ENCODE measurements at places on chromosomes 7 and 10. TPM values are rescaled to one million over a fixed set of nuclear protein-coding genes. Genes with fewer than 3 reads are reported as not detected.

The CAMK1D gene
- 8.1 TPM for total RNA-seq

The CREB5 gene
- total RNA-seq: 0.53 TPM

The ZNF727 gene
- 0.30 TPM for total RNA-seq

The TMEM273 gene
- 1.9 TPM for total RNA-seq

The C10orf105 gene
- total RNA-seq: not detected

The METTL27 gene
- total RNA-seq: 0.96 TPM

The DENND11 gene
- 29.8 TPM for total RNA-seq

The EXOC4 gene
- 23.1 TPM for total RNA-seq

The PDE6C gene
- not detected for total RNA-seq

The RPEL1 gene
- not detected for total RNA-seq

The TAS2R5 gene
- total RNA-seq: 0.45 TPM

The FAM25A gene
- total RNA-seq: not detected

The ATP5MK gene
- 154 TPM for total RNA-seq

The ASZ1 gene
- not detected for total RNA-seq

The GIMAP7 gene
- total RNA-seq: 4.4 TPM

The RTKN2 gene
- total RNA-seq: 0.05 TPM

The TMEM176B gene
- total RNA-seq: 906 TPM

The FGL2 gene
- 6.1 TPM for total RNA-seq

The MSS51 gene
- total RNA-seq: 0.50 TPM

The HOXA1 gene
- 0.08 TPM for total RNA-seq

The CC2D2B gene
- total RNA-seq: 0.10 TPM

The SUN3 gene
- total RNA-seq: not detected

The PAX4 gene
- total RNA-seq: not detected

The TMEM248 gene
- 60.2 TPM for total RNA-seq

The TDRD1 gene
- total RNA-seq: 0.05 TPM

The CDNF gene
- total RNA-seq: 4.8 TPM

The JCAD gene
- 4.2 TPM for total RNA-seq

The SLC18A2 gene
- 0.15 TPM for total RNA-seq

The NXPH1 gene
- not detected for total RNA-seq

The NPFFR1 gene
- total RNA-seq: not detected

The PITRM1 gene
- total RNA-seq: 37.9 TPM

The ANXA8 gene
- 1.7 TPM for total RNA-seq

The ASAH2 gene
- 2.5 TPM for total RNA-seq

The ERVW-1 gene
- total RNA-seq: not detected

The SH2D4B gene
- not detected for total RNA-seq

The WIPF3 gene
- 0.73 TPM for total RNA-seq

The PTN gene
- total RNA-seq: 0.38 TPM

The HMX3 gene
- total RNA-seq: 0.20 TPM

The ZNF775 gene
- total RNA-seq: 0.88 TPM

The CTTNBP2 gene
- total RNA-seq: 1.9 TPM

The SLK gene
- 8.7 TPM for total RNA-seq

The ZNF212 gene
- total RNA-seq: 6.0 TPM

The CLDN3 gene
- total RNA-seq: 28.9 TPM

The SEMA3D gene
- 0.25 TPM for total RNA-seq

The PKD2L1 gene
- 0.20 TPM for total RNA-seq
